BJ (cell line): ENCODE measurements at places on chromosomes 4 and X.

GRCh38 chrX:97692575-97692974, 808.9 kb downstream of the RPA4 start:
- DNase-seq, result no peak

GRCh38 chr4:59068722-59069418, 1958.7 kb upstream of the IGFBP7 start:
- DNase-seq, result no peak

DNA sequence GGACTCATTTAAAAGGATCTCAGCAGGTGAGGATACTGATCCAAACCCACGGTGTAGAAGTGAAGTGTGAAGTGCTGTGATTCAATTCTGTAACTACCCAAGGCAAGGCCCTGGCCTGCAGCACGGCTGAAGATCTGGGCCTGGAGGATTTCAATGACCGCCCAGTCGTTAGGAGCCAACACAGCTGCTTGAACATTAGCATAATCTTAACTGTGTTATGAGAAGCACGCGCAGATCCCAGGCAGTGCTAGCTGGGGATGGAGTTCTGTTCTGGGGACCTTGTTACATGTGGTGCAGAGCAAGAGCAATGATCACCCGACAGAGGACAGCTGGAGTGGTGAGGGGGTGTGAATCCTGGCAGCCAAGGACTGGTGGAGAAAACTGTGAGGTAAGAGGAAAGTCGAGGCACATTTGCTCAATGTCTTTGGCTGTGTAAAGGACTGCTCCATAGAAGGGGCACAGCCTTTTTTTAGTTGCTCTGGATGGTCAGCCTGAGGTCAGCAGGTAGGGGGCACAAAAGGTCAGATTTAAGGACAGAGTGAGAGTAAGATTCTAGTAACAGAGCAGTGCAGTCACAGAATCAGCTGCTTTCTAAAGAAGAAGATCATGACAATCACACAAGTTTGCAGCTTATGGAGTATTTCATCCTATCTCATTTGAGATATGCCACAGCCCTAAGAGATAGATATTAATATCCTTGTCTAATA, 181.8 kb downstream of the DCLK2 start:
- no peak for DNase-seq

- no peak for DNase-seq
Measured at GRCh38 chr4:182348779-182349326, 105.7 kb downstream of the TENM3 start.

DNA sequence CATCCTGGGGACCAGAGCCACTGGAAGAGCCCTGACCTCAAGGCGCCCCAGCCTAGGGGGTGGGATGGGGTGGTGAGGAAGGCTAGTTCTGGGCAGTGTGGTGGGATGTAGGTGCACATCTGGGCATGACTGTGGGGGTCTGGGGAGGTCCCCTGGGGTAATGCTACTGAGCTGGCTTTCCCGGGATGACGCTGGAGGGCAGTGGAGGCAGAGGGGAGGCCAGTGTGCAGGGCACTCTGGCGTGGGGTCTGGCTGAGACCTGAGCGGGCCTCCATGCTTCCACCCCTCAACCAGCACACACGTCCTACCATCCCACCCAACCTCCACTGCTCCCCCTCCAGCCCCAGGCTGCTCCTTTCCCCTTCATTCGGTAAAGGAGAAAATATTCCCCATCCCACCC, 4.8 kb upstream of the SH3BP2 start:
- no peak for DNase-seq

GRCh38 chr4:130008461-130008860, 912.5 kb downstream of the C4orf33 start:
- no peak for DNase-seq

DNA sequence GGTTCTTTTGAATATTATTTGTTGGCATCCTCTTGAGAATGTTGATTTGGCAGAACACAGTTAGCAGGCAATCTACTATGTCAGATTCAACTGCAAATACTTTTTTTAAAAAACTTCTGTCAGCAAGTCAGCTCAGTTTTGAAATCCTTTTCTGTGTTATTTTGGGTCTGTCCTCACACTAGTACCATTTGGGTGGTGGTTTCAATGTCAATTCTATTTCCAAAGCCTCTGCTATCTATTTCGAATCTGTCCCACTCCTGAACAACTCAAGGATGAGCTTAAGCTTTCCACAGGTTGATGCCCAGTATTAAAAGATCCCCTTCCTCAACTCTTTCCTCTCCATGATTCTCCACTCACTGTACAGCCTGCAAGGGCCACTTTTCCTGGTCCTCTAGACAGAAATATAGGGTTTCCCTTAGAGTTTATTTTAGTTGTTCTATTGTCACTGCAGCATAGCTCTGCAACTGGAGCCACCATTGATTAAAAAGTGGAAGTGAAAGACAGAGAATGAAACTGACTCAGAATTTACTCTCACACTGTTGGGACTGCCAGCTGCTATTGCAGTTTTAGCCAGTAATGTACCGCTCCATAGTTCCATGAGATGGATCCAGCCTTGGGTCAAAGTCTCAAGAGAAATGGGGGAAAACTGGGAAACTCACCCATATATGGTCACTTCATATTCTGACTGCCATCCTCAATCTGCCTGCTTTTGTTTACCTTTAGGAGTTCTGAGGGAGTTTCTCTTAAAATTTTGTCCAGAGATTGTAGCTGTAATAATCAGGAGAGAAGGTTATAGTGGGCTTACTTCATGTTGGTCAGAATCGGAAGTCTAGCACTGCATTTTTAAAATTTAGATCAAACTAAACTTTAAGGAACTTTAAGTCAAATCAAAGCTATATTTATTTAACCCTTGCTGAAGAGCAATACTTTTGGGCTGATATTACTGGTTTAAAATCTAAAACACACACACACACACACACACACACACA, 14.6 kb downstream of the HDX start:
- DNase-seq, result no peak

DNA sequence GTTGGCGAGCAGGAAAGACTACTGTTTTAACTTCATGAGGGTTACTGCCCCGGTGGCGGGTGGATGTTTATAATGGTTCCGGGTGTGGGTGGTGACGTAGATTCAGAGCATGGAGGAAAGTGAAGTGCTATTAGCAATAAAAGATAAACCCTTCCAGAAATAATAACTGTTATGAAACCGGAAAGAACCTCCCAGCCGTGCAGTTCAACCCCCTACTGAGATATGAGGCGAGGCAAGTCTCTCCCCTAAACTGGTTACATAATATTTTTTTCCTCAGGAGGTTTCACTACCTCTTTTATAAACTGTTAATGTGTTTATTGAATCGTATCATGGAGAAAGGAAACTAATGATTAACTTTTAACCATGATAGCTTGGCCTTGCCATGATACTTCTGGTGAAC, 33.9 kb upstream of the STIM2 start:
- DNase-seq, result no peak

- no peak for DNase-seq
Measured at GRCh38 chr4:6983544-6984142, 59.5 kb upstream of the TADA2B start.

GRCh38 chr4:136371231-136371630, 1161.1 kb downstream of the PCDH18 start:
- DNase-seq, result no peak

GRCh38 chrX:132497432-132497831, 8.6 kb upstream of the MBNL3 start:
- no peak for DNase-seq

GRCh38 chr4:171929477-171929876, 116.3 kb downstream of the GALNTL6 start:
- no peak for DNase-seq

GRCh38 chr4:25209702-25210101, 24.1 kb upstream of the PI4K2B start:
- no peak for DNase-seq

DNA sequence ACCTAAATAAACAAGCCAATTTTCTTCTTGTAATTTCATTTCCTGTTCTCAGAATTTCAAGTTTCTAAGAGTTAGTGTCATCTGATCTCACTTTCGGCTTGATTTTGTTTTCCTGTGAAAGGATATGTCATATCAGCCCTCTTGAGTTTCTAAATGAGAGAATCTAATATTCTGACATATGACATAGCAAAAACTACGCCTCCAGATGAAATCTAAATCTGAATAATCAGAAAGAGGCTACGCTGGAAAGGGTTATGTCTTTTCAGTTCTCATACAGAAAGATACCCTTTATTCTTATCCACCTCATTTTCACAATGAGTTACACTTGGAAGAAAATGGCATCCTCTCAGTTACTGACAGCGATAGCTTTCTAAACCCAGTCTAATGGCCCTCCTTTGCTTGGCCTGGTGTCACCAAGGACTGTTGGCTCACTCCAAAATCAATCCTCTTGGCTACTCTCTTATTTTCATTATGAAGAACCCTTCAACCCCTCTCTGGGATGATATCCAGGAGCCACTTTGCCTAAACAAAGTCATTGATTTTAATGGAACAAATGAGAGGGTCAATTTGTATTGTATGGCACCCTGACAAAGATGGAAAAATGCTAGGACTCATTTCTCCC, 65.6 kb downstream of the ASB9 start:
- no peak for DNase-seq

- no peak for DNase-seq
Measured at GRCh38 chr4:121765971-121766538, 1.1 kb upstream of the SMIM43 start.

DNA sequence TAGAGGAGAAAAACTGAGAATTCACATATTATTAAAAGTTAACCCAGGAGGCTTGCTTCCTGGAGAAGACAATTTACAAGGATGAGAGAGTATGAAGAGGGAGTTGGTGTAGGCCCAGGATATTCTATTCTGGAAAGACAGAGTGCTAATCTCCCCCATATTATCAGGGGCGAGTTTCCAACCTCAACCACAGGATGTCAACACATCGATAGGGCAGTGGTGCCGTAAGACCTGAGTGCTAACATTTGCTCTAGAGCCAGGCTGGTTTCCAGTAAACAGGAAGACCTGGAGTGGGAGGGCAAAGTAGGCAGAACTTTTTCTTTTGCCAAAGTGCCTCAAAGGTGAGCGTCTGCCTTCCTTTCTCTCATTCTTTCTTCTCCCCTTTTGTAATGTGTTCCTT, 2.8 kb upstream of the AWAT1 start:
- no peak for DNase-seq

DNA sequence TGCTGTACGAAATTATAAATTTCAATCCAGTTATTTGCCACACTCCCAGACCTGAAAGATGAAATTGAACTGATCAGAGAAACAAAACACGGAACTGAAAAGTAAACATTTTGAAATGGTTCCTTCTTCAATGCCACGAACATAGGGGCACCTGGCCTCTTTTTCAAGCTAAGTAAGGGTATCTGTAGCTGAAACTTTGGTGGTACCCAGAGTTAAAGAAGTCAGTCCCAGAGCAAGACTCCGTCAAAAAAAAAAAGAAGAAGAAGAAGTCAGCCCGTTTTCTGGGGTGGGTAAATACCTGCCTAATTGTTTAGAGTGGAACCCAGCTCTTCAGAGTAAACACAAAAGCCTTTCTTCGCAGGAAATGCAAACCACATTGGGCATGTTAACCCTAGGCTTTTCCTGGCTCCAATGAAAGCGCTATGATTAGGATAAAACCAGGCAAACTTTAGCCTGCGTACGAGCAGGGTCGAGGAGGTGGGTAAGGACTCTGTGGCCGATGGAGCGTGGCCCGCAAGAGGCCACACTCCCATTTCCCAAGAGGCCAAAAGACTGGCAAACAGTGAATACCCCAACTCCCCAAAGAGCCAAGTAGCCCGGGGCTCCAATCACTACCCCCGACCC, 1.3 kb downstream of the ANTXR2 start:
- no peak for DNase-seq

DNA sequence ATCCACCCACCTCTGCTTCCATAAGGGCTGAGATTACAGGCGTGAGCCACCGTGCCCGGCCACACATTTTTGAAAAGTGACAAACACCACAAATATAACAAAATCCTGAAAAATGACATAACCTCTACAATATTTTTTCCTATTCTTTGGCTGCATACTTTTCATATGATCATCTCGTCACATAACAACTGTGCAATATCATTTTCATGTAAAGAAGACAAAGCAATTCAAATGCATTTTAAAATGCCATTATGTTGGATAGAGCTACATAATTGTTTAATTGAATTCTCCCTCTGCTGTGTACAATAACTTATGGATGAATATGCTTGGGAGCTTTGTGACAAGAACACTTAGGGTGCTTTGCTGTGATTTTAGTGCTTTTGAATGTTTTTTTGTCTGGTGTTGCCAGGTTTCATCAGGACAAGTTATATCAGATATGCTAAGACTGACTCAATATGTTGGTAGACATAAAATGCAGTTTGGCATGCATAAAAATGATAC, 132.9 kb downstream of the CHIC2 start:
- DNase-seq, result no peak

GRCh38 chr4:6371812-6372211, 100.6 kb downstream of the PPP2R2C start:
- no peak for DNase-seq

DNA sequence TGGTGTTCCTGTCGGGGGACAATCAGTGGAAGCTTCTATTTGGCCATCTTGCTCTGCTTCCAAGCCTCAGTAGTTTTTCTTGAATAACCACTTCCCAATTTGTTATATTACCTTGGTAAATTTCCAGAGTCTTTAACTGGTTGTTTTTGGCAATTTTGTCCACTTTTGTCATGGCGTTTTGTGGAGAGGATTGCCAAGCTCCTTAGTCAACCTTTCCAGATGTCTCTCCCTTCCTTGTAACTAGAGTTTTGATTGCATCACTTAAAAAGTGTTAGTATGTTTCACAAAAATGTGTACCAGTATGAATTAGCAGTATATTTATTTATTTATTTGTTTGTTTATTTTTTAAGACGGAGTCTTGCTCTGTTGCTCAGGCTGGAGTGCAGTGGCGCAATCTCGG, 15.8 kb upstream of the UXT start:
- no peak for DNase-seq

DNA sequence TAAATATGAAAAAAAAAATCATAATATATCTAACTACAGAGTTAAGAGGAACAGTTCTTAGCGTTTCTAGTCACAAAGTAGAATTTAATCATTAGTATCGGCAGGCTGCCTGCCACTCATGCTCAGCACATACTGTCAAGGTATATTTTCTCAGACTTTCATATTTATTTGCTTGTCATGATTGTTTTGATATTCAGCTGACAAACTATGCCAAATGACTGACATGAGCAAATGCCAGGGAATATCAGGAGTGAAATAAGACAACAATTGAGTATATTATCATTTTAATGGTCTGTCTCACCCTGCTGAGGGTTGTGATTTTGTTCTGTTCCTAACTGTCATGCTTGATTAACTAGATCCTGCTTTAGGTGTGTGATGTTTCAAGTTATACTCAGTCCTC, 395.0 kb upstream of the SPOCK3 start:
- no peak for DNase-seq

- no peak for DNase-seq
Measured at GRCh38 chr4:139533511-139533910, 22.5 kb downstream of the SETD7 start.

GRCh38 chr4:52863324-52863723, 1.2 kb downstream of the RASL11B start:
- no peak for DNase-seq

DNA sequence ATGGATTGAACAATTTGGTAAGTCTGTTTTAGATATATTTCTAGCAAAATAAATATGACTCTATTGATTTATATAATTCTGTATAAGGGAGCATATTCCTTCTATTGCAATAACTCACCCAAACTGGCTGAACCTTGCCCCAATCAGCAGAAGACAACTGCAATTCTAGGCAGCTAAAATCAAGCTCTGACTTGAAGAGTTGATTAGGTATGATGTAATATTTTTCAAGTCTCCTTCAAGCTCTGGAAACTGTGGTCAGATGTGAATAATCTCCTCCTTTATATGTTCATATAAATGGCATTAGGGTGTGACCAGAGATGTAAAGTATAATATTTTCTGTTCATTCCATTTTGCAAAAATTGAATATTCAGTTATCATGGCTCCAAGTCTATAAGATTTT, 8.2 kb downstream of the RASSF6 start:
- no peak for DNase-seq

GRCh38 chr4:26619784-26620183, 35.9 kb downstream of the TBC1D19 start:
- DNase-seq, result peak; percentile 9
